Activated CD8-positive, alpha-beta memory T cell treated with anti-CD3 and anti-CD28 coated beads for 4 hours (primary cell): ENCODE measurements at places on chromosomes 2 and 18.

- DNase-seq = no peak
These were observed 53.7 kb upstream of the TWSG1 start for GRCh38 chr18:9280849-9281248.

DNA sequence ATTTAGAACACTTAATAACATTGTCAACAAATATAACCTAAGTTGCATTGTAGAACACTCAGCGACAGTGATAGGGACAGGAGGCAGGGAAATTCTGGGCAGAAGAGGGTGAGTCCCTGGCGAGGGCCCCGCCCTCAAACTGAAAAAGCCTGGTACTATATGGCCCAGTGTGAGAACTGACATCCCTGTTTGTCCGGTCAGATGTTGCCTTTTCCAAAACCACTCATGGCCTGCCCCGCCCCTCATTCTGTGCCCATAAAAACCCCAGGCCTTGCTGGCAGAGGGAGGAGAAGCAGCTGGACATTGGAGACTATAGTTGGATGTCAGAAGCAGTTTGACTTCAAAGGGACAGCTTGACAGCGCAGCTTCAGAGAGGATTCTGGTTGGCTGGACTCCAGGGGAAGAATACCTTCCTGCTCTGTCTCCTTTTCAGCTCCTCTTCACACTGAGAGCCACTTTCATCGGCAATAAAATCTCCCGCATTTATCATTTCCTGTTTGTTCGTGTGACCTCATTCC is 47.0 kb downstream of the FAM117B start:
- no peak for DNase-seq

DNA sequence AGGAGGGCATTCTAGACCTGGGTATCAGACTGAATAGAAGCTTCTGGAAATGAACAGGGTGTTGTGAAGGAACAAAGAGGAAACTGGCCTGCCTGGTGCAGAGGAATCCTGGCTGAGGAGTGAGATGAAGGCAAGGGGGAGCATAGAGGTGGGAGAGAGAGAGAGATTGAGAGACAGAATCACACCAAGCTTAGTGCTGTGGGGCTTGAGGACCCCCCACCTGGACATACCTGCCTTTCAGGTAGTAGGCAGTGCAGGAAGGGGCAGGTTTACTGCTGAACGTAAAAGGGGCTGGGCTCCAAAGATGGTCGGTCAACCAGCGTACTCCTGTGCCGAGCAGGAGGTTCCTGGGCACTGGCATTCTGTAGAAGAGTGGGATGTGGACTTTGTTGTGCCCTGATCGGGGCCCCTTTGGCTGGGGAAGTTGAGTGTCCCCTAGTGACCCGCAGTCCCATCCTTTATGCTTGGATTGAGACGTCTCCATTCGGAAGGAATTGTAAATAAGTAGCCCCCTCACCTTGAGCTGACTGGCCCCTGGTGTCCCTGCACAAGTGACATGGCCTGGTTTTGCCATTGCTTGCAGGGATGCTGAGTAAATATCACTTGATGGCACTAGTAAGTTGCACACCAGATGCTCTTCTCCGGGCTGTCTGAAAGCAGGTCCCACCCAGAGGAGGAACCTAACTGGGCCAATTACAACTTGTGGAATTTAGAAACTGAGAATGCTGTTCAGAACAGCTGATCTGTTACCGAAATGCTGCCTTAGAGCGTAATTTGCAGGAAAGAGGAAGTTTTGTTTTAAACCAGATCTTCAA is 1.4 kb downstream of the UBE2F start:
- peak; percentile 31 for DNase-seq

DNA sequence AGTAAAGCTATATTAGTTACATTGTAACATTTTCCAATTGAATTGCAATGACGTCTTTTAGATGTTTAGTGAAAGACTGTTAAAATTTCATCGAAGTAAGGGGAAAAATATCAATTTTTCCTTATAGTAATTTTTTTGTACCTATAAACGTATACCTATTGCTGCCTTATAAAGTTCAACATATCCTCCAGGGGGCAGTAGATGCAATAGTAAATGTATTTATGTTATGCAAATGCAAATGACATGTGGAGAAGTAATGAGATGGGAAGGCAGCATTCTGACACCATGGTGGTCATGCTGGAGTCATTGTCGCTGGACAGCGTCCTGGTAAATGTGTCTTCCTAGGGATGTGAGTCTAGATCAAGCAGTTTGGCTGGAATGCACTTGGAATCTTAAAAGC is 38.7 kb downstream of the MSTN start:
- DNase-seq = no peak

GRCh38 chr2:68767031-68767961 is 32.7 kb downstream of the ARHGAP25 start:
- DNase-seq = no peak

DNA sequence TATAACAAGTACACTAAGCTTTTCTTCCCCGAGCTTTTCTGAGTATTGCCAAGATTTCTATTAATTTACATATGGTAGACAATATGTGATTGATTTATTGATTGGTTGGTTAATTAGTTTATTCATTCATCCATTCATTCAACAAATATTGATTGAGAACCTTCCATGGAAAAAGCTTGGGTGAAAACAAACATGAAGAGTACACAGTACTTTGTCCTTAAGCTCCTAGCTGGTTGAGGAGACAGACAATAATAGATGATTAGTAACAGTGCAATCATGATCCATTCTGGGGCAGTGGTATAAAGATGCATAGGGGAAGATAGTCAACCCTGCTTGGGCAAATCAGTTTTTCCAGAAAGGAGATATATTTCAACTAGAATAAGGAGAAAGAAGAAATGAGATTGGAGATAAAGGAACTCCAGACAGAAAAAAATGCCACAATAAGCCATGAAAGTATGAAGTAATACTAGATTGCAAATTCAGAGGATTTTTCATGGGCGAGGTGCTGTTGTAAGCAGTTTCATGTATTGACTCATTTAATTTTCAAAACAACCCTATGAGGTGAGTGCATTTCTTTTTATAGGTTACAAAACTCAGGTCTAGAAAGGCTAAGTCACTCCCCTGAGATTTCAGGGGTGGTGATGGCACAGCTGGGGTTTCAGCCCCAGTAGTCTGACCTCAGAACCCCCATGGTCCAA is 129.5 kb downstream of the RND3 start:
- no peak for DNase-seq

DNA sequence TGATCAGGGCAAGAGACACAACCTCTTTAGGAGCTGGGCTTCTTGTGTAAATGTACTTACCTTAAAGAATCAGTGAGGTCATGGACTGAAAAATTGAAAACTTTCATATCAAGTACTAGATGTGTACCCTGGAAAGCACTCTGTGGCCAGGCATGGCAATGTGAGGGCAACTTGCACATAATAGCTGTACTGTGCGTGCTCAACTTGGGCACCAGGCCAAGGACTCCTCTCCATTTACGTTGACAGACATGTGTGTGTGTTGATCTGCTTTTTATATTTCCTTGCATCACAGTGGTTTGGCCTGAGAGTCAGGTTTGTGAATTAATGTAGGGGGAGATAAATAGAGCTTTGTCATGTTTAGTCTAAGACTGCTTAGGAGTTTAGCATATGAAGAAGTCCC is 669.5 kb upstream of the REG3G start:
- DNase-seq = no peak

GRCh38 chr2:319059-319600 is 31.2 kb upstream of the ALKAL2 start:
- DNase-seq = no peak

DNA sequence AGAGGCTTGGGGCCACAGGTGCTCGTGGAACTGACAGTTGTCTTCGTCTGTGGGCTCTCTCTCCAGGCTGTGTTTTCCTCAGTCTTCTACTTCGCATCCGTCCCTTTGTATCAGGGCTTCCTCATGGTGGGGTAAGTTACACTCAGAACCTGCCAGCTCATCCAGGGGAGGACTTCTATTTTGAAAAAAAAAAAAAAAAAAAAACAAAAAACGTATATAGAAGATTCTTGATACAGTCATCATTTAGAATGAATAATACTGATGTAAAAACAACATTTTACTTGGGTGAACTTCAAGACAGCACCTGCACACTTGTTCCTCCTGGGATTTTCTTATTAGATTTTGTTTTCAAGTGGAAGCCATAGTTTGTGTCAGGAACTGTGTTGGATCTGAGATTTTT is 47.7 kb upstream of the NFATC1 start:
- DNase-seq = no peak

GRCh38 chr18:49645841-49646351 is 84.0 kb downstream of the LIPG start:
- no peak for DNase-seq

- no peak for DNase-seq
These were observed 144.5 kb downstream of the MEIS1 start for GRCh38 chr2:66579186-66580126.

- DNase-seq = no peak
These were observed 125.8 kb downstream of the LYPD6B start for GRCh38 chr2:149164296-149164695.

DNA sequence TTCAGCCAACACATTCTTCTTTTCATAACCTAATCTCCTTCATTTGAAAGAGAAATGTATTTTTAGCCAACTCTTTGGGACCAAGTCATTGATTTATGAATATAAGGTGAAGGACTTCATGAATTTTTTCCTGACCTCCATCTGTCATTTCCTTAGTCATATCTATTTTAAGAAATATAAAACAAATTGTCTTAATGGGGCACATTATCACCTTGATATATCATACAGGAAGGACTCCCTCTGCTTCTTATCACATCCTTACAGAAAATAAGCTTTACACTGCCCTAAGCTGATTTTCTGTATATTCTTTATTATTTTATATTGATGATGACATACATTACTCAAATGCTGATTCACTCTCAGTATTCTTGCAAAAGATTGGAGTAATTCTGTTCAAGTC is 1076.2 kb downstream of the TDRD15 start:
- no peak for DNase-seq

GRCh38 chr18:35477974-35478373 is 19.8 kb downstream of the INO80C start:
- no peak for DNase-seq

- DNase-seq = no peak
These were observed 67.1 kb upstream of the TAF1B start for GRCh38 chr2:9775999-9776712.

DNA sequence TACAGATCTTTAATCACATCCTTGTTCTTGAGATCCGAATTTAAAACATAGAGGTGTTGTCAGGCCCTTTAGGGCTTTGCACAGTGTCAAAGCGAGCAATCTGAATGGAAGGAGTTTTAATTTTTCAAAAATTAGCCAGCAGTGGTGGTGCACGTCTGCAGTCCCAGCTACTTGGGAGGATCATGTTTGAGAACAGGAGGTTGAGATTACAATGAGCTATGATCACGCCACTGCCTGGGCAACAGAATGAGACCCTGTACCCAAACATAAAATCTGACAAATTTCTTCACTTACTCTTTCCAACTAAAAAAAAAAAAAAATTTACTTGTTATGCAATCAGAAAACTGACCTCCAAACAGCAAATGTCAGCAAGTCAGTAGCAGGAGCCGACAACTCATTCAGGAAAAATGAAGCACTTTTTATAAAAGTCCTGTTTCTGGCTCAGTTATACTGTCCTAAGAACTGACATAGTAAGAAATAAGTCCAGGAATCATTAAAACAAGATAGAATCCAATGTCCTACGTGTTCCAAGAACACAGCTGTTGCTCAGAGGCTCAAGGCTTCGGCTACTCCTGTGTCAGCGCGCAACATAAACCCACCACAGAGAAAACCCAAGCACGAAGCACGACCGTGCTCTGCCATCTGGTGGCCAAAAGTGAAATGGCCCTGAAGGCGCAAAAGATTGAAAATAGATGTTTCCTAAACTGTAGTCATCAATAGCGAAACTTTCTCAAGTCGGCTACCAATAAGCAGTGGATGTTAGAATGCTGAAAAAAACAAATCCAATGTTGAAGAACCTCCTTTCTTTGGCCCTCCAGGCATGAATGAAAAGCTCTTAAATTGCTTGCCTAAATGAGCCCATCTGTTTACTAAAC is 138.1 kb downstream of the INO80D start:
- DNase-seq = peak; percentile 20

- no peak for DNase-seq
These were observed 21.8 kb upstream of the CXCR1 start for GRCh38 chr2:218188528-218188927.

DNA sequence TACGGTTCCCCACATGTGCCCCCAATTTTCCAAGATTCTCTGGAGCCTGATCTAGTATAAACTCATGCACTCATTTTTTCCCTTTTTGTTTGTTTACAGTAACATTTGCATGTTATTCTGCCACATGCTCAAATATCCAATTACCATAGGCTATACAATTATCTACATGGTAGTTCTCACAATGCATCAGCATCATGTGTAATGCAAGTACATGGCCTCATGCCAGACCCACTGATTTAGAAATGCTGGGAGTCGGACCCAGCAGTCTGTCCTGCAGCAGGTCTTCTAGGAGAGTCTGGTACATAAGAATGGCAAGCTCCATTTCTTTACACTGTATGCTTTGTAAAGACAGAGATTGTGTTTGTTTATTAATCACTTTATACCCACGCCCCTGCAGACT is 107.7 kb downstream of the CBLN2 start:
- no peak for DNase-seq

GRCh38 chr2:174788291-174788929 is 24.1 kb upstream of the CHRNA1 start:
- no peak for DNase-seq
